ENCODE measurements at places on chromosomes 6 and 20.

DNA sequence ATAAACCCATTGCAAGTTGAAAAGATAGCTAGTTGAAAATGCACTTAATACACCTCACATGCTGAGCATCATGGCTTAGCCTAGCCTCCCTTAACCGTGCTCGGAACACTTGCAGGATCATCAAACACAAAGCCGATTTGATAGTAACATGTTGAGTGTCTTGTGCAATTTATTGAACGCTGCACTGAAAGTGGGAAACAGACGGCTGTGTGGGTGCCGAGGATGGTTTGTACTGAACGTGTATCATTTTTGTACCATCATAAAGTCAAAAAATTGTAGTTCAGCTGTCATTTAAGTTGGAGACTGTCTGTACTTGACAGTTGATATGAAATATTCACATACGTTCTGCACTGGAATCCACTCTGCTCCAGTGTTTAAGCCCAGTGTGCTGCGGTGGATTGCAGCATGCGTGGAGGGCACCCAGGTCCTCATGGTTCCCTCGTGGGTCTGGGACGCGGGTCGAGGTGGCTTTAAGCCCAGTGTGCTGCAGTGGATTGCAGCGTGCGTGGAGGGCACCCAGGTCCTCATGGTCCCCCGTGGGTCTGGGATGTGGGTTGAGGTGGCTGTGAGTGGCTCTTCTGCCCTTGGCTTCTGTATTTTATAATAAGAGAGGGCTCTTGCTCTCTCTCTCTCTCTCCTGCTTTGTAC lies 77.0 kb downstream of the CDH4 start:
- DNase-seq: no peak

- DNase-seq: no peak
Observed at GRCh38 chr6:1113916-1114540, 197.9 kb upstream of the FOXQ1 start.

DNA sequence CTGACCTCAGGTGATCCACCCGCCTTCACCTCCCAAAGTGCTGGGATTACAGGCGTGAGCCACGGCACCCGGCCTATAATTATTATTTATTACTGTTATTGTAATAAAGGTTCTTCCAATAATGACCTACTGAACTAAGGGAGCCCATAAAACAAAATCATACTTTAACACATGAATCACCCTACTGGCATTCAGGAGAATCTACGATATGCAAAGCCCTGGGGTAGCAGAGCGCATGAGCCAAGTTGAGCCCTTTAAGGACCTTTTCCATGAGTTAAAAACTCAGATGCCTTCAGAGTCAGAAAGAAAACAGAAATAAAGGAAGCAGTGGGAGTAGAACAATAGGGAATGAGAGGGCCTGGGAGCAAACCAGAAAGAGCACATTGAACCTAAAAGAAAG lies 41.5 kb downstream of the SNRPB start:
- no peak for DNase-seq

- DNase-seq: no peak
Observed at GRCh38 chr6:15521582-15521981, 141.2 kb downstream of the DTNBP1 start.

DNA sequence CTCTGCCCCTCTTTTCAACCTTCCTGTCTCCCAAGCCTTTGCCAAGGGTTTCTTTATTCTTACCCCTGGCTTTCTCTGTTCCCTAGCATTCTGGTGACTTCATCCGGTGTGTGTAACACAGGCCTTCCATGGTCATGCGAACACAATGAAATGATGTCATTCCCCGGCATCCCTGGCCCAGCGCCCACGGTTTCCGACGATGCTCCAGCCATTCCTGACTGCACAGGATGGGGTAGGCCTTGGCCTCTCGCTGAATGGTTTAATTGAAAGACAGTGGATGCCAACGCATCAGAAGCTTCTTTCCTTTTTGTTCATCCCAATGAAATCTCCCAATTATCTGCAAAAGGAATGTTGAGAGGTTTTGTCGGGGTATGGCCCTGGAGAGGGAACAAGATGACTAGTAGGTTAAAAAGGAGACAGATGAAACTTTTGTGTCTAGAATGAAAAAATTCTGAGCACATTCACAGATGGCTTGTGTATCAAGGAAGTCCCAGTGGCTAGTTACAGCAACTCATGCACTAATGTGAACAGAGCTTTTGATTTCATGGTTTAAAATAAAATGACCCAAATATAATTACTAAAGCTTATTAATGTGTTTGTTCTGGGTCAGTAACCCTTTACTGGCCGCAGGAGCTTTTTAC lies 655.0 kb downstream of the QKI start:
- DNase-seq: no peak

DNA sequence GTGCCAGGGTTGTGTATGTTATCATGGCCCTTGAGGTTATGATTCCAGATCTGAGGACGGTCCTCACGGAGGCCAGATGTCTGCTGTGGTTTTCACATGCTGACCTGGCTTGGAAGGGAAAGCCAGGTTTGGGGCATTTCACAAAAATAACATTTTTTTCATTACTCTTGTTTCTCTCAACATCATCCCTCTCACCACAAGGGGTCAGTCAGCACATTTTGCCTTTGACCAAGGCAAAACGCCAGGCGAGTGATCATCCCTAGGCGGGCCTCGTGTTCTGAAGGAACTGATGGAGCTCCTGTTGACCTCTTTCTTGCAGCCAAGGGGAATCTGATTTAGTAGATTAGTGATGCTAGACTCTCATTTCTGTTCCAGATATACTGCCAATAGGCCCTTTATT lies 133.5 kb downstream of the TBC1D7 start:
- DNase-seq: no peak

GRCh38 chr6:99241905-99242534 lies 107.5 kb downstream of the FAXC start:
- DNase-seq: no peak

DNA sequence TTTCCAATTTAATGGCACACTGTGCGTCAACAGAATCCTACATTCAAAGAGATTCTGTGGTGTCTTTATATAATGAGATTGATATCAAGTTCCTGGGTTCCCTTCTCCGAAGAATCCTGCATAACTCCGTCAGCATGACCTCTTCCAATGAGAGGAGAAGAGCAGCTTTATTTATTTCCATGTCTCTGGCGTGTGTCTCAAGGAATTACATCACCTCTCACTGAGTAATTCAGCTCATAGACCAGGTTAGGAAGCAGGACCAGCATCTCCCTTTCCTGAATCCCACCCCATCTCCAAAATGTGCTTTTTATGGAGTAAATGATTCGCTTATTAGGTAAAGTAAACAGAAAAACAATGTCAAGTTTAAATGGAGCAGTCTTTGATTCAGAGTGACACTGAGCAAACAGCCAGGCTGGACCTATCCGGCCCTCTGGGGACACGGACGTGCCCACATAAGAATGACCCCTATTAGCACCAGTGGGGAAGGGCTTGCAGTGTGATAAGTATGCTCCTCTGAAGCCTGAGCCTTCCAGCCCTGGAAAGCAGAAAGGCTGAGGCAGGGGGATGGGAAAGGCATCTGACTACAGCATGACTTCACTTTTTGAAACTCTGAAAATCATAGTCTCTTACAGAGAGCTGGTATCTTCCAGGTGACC lies 165.2 kb downstream of the CLIC5 start:
- DNase-seq: no peak

GRCh38 chr6:10520468-10520867 lies 683 bp upstream of the GCNT2 start:
- peak; percentile 39 for DNase-seq

DNA sequence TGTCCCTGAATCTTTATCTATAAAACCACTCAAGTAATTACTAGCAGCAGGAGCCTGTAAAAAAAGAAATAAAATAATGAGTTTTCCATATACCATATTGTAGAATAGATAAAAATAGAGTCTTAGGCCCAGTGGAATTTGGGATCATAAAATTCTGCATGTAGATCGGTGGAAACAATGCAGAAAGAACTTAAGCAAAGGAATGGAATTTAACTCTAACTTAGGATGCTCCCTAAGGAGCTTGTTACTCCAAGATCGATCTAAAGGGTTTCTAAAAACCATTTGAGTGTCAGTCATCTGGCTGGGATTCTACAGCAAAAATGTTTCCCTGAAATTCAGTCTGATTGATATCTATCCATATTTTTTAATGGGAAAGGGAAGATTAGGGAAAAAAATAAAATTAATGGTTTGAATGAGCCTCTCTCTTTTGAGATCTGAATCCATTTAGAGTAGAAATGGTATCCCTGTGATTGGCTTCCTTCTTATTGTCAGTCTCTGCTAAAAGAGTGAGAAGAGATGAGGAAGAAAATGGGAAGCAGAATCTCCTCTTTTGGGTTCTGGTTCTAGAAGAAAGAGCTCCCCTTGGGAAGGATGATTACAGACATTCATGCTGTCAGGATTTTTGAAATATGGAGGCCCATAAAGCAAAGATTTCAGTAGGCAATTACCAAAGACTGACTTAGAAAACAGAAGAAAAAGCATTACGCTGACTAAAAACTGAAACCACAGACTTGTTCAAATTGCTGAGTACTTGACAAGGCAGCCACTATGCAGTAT lies 564.3 kb upstream of the MARCKS start:
- no peak for DNase-seq

- no peak for DNase-seq
Observed at GRCh38 chr6:159467473-159468041, 225.5 kb downstream of the SOD2 start.

DNA sequence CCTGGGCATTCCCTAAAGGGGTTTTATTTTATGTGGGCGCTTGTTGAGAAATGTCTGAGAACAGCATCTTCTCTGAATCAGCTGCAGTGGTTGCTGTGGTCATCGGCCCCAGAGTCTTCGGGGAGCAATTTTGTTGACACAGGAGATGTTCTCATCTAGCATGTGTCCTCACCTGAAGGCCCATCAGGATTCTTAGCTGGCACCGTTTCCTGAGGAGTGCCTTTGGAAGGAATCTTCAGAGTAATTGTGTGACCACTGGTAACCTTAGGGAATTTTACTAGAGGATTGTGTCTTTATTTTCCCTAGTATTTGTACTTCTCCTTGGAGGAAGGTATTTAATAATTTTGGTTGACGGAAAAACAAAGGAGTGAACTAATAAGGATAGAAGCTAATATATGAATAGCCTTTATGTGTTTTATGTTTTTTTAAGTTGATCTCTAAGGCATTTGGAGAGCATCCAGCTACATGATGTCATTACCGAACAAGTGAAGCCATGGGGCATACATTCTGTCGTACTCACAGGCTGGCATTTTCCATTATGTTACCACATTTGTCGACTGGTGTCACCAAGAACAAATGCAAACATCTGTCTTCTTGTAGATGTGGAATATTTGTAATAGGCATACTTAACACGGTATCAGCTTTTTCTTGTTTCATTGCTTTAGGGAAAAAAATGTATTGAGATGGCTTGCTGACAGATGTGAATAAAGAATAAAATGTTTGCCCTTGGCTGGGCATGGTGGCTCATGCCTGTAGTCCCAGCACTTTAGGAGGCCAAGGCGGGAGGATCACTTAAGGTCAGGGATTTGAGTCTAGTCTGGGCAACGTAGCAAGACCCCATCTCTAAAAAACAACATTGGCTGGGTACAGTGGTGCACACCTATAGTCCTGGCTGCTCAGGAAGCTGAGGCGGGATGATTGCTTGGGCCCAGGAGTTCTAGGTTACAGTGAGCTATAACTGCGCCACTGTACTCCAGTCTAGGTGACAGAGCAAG lies 41.9 kb downstream of the TULP4 start:
- DNase-seq: no peak

- no peak for DNase-seq
Observed at GRCh38 chr6:47159763-47160162, 117.6 kb upstream of the ADGRF1 start.

GRCh38 chr6:146357578-146358430 lies 185.8 kb upstream of the RAB32 start:
- peak; percentile 12 for DNase-seq

DNA sequence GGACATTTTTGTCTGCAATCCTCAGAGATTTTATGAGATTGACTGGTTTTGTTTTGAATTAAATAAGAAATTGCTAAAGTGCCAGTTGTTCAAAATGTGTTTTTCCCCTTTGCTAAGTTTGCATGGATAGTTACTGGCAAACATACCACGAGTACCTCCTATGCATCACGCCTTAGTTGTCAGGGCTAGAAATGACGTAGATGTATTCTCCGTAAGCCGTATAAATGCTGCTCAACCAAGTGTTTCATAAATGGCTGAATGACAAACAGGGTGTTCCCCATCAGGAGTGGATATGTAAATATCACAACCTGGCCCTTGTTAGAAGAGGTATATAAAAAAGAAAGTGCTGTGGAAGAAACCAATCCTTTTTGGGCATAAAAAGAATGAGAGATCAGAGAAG lies 341.1 kb upstream of the ZFP64 start:
- no peak for DNase-seq

GRCh38 chr6:155213611-155214372 lies 50.0 kb upstream of the CLDN20 start:
- no peak for DNase-seq

GRCh38 chr6:75156186-75156878 lies 49.5 kb downstream of the COL12A1 start:
- DNase-seq: no peak

DNA sequence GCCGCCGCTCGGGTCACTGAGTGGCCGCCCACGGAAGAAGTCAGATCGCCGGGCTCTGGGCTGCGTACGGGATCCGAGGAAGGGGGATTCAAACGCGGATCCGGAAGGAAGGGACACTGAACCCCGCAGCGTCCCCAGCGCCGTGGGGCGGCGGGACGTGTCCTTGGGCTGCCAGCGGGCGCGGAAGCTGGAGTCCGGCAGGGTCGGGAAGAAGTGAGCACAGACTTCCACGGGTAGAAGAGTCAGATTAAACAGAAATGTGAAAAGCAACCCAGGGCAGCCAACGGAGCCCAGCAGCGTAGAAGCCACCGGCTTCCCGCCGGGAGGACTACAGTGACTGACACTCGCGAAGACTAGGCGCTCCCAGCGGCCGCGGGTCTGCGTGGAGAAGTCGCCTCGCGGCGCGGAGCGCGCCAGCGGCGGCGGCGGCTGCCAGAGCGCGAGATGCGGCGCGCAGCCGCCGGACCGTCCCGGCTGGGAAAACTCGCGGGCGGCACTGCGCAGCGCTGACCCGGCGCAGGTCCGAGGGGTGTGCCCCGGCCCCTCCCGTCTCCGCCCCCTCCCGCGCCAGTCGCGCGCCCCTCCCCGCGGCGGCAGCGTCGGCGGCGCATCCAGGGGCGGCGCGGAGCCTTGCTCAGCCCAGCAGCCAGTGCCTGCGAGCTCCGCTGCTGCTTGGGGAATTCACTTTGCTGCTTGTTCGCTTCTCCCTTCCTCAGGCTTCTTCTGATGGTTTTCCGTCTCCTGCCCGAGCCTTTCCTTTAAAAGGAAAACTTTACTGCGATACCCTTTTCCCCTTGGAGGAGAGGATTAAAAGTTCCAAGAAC lies at the start of gene SAMD5:
TSS of gene SAMD5 (plus strand) at position 649 of the 824 bp plus-strand sequence. CDS start 239 bp downstream, outside the sequence.
- no peak for DNase-seq

DNA sequence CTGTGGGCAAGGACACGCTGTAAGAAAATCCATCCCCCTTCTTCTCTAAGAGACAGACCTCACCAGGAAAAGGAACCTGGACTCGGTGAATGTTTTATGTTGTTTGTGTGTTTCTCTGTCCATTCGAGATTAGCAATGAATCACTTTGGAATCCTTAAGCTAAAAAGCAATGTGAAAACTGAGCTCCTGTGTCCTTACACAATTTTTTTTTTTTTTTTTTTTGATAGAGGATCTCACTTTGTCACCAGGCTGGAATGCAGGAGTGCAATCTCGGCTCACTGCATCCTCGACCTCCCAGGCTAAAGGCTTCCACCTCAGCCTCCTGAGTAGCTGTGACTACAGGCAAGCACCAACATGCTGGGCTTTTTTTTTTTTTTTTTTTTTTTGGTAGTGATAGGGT lies 32.1 kb downstream of the BFSP1 start:
- no peak for DNase-seq

- DNase-seq: no peak
Observed at GRCh38 chr6:35708585-35708984, 19.9 kb upstream of the FKBP5 start.

Data from GF-D8 (cell line).